Activated CD8-positive, alpha-beta T cell treated with anti-CD3 and anti-CD28 coated beads, Interleukin-2, amount 10 ng/mL, durations not matched to agents 7 days and 5 days (primary cell): ENCODE measurements at places on chromosomes 16 and 17.

DNA sequence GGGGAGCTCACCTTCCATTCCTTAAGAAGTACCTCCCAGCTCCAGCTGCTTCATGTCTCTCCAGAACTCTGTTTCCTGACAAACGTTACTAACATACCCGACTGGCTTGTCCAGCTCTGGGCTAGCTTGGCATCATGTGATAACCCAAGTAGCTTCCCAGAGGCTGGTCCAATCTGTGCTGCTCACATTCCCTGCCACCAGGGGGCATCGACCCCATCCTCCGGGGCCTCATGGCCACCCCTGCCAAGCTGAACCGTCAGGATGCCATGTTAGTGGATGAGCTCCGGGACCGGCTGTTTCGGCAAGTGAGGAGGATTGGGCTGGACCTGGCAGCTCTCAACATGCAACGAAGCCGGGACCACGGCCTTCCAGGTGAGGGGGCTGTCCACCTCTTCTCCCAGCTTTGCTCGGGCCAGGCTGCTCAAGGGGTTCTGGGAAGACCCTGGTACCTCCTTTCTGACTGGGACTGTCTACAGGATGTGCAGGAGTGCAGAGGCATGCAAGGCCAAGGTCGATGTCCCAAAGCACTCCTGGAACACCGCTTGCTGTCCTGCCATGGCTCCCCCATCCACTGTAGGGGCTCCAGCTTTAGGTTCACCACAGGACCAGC is 7.6 kb downstream of the EPX start:
- H3K27ac ChIP-seq = no peak overlapping the region
- no peaks in the 10 kb centered on the region for H3K36me3 ChIP-seq
- peak; percentile 68 for DNase-seq
- peaks cover 4% of the 10 kb centered on the region for H3K27me3 ChIP-seq
- H3K4me3 ChIP-seq = no peak overlapping the region

GRCh38 chr17:32281011-32281451 is 15.4 kb downstream of the RHBDL3 start:
- DNase-seq = no peak
- H3K36me3 ChIP-seq = no peaks in the 10 kb centered on the region
- peaks cover 5% of the 10 kb centered on the region for H3K27me3 ChIP-seq
- H3K4me3 ChIP-seq = no peak overlapping the region

GRCh38 chr16:14668556-14669223 is 25.4 kb downstream of the PLA2G10 start:
- no peaks in the 10 kb centered on the region for H3K27me3 ChIP-seq
- no peak for DNase-seq
- peaks cover 11% of the 10 kb centered on the region for H3K4me1 ChIP-seq
- peaks cover 57% of the 10 kb centered on the region for H3K36me3 ChIP-seq
- H3K4me3 ChIP-seq = no peak overlapping the region
- no peak overlapping the region for H3K27ac ChIP-seq

DNA sequence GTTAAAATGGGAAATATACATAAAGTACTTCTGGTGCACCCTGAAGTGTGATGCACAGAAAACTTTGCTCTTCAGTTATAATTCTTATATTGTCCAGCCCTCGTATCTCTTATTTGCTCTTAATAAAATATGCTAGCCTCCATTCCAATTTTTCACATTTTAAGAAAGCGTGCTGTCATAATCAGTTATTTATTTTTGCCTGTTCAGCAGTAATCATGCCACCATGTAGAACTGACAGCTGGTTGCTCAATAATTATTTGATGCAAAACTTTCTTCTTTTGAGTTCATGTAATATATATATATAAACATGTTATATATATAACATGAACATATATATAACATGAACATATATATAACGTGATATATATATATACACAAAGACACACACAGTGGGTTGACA is 294.6 kb downstream of the CNTNAP4 start:
- DNase-seq = no peak
- no peak overlapping the region for H3K4me3 ChIP-seq
- H3K27me3 ChIP-seq = no peaks in the 10 kb centered on the region
- H3K4me1 ChIP-seq = no peaks in the 10 kb centered on the region
- no peaks in the 10 kb centered on the region for H3K36me3 ChIP-seq

GRCh38 chr16:83652943-83653342 is 154.8 kb upstream of the HSBP1 start:
- H3K36me3 ChIP-seq = no peaks in the 10 kb centered on the region
- H3K4me3 ChIP-seq = no peak overlapping the region
- no peaks in the 10 kb centered on the region for H3K27me3 ChIP-seq

- H3K27me3 ChIP-seq = no peaks in the 10 kb centered on the region
- H3K4me3 ChIP-seq = no peak overlapping the region
- H3K4me1 ChIP-seq = no peaks in the 10 kb centered on the region
- no peak for DNase-seq
- peaks cover 42% of the 10 kb centered on the region for H3K36me3 ChIP-seq
Observed at GRCh38 chr17:8837563-8838075, 29.9 kb downstream of the PIK3R6 start.

- no peak overlapping the region for H3K27ac ChIP-seq
- DNase-seq = no peak
- no peak overlapping the region for H3K4me3 ChIP-seq
- H3K27me3 ChIP-seq = no peaks in the 10 kb centered on the region
- H3K4me1 ChIP-seq = no peaks in the 10 kb centered on the region
- H3K36me3 ChIP-seq = no peaks in the 10 kb centered on the region
Observed at GRCh38 chr17:69919789-69920188, 155.2 kb upstream of the KCNJ16 start.

DNA sequence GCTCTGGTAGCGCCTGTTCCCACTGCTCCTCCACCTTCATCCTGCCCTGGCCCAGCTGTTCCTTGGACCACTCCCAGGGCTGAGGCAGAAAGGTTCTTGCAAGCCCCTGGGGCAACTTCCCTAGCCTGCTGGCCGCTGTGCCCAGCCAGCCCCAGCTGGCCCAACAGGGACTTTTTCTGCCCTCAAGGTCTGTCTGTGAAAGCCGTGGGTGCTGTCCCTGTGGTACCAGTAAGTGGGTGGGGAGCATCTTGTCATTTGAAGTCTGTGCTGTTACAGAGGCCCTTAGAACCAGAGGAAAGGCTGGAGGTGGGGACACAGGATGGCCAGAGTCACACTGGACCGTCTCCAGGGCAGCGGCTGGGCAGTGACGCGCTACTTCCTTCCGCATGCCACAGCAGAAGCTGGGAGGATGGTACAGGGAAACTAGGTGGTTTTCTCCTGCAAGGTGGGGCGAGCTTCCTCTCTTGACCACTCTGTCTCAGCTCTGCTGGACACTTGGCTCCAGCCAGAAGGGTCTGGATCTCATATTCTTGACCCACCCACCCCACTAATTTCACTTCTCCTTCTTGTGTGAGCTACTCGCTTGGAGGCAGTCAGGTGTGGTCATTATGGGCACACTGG is 87.8 kb downstream of the PLCG2 start:
- peaks cover 4% of the 10 kb centered on the region for H3K27me3 ChIP-seq
- H3K4me3 ChIP-seq = no peak overlapping the region
- DNase-seq = no peak
- no peaks in the 10 kb centered on the region for H3K4me1 ChIP-seq
- no peak overlapping the region for H3K27ac ChIP-seq

DNA sequence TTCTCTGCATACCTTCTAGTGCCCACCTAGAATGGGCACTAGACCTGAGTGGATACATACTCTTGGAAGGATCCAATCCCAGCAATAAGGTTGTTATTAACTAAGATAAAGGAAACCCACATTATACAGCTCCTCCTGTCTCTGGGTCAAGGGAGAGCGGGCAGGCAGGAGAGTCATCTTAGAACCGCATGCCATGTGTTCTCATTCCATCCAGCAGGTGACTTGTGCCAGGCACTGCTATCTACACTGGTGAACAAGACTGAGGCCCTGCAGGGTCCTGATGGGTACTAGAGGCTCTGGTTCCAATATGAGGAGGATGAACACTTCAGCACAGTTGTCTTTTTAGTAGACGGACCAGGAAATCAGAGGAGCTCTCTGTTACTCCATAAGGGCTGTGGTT is 5.9 kb upstream of the CD300H start:
- no peak overlapping the region for H3K4me3 ChIP-seq
- H3K27me3 ChIP-seq = peaks cover 48% of the 10 kb centered on the region
- DNase-seq = no peak
- H3K27ac ChIP-seq = no peak overlapping the region
- no peaks in the 10 kb centered on the region for H3K36me3 ChIP-seq
- peaks cover 15% of the 10 kb centered on the region for H3K4me1 ChIP-seq

- no peak overlapping the region for H3K4me3 ChIP-seq
- H3K36me3 ChIP-seq = peaks cover 7% of the 10 kb centered on the region
- DNase-seq = no peak
Observed at GRCh38 chr17:61118871-61119270, 280.8 kb upstream of the TBX2 start.

GRCh38 chr16:89484041-89484501 is 6.3 kb downstream of the ANKRD11 start:
- H3K4me3 ChIP-seq = peak overlapping the region; percentile 66
- peaks cover 86% of the 10 kb centered on the region for H3K4me1 ChIP-seq
- no peaks in the 10 kb centered on the region for H3K27me3 ChIP-seq
- peak overlapping the region; percentile 80 for H3K27ac ChIP-seq
- no peak for DNase-seq

- no peaks in the 10 kb centered on the region for H3K36me3 ChIP-seq
- H3K27ac ChIP-seq = no peak overlapping the region
- H3K4me1 ChIP-seq = peaks cover 21% of the 10 kb centered on the region
- peaks cover 3% of the 10 kb centered on the region for H3K27me3 ChIP-seq
- H3K4me3 ChIP-seq = no peak overlapping the region
Observed at GRCh38 chr17:6545291-6545690, 11.1 kb downstream of the PITPNM3 start.

DNA sequence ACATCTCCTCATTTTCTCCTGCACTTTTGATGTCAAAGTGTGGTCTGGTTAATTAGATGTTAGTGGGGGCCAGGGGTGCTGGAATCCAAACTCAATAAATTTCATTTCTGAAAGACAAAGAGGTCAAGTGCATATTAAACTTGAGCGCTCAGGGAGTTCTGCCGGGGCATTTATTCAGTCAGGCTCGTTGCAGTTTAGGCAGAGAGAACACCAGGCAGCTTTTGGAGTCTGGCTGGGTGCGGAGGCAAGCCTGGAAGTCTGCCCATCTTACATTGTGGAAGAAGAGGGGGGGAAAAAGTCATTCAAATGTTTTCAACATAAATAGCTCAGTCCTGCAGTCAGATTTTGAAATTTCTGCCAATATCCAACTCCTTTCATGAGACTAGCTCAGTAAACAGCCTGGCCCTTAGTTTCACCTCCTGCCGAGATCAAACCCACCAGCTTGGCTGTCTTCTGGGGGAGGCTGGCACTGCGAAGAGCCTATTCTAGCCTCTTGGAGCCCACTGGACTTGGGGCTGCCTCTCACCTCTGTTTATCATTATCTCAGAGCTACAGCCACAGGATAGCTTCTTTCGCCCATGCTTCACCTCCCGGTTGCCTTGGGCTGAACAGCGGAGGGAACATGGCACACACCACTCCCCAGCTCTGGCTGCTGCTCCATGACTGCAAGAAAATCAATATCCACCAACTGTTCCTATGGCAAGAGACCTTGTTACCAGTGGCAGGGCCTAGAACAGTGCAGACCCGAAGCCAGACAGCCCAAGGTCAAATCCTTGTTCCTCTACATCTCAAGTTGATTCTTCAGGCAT is 177.4 kb upstream of the CDH5 start:
- no peaks in the 10 kb centered on the region for H3K36me3 ChIP-seq
- no peak overlapping the region for H3K27ac ChIP-seq
- no peak for DNase-seq
- H3K4me3 ChIP-seq = no peak overlapping the region

DNA sequence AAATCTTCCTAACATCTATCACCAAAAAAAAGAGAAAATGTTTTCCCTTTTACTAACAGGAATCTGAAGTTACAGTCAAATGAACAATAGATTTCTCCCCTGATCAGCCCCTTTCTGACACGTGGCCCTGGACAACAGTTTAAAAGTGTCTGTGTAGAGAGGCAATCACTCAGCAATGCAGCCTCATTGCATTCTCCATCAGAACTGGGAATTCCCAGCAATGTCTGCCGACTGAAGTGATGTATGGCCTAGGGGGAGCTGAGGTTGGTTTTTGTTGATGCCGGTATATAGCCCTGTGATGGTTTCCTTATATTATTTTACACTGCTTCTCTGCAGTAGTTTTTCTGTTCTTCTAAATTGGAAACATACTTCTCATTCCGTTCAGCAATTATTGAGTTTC is 904.3 kb upstream of the CDH8 start:
- H3K27me3 ChIP-seq = no peaks in the 10 kb centered on the region
- no peak overlapping the region for H3K27ac ChIP-seq
- no peaks in the 10 kb centered on the region for H3K36me3 ChIP-seq
- no peak for DNase-seq
- H3K4me1 ChIP-seq = no peaks in the 10 kb centered on the region

- no peak overlapping the region for H3K27ac ChIP-seq
- no peaks in the 10 kb centered on the region for H3K4me1 ChIP-seq
- H3K36me3 ChIP-seq = no peaks in the 10 kb centered on the region
- no peak overlapping the region for H3K4me3 ChIP-seq
- no peak for DNase-seq
Observed at GRCh38 chr17:77748436-77748835, 210.1 kb upstream of the TNRC6C start.

GRCh38 chr17:77345260-77345910 is 204.6 kb downstream of the SEC14L1 start:
- no peak for DNase-seq
- H3K4me1 ChIP-seq = peaks cover 43% of the 10 kb centered on the region
- no peaks in the 10 kb centered on the region for H3K27me3 ChIP-seq
- H3K27ac ChIP-seq = peak overlapping the region; percentile 23
- no peak overlapping the region for H3K4me3 ChIP-seq

- no peak overlapping the region for H3K4me3 ChIP-seq
- peaks cover 38% of the 10 kb centered on the region for H3K4me1 ChIP-seq
- peaks cover 32% of the 10 kb centered on the region for H3K36me3 ChIP-seq
- peak overlapping the region; percentile 60 for H3K27ac ChIP-seq
Observed at GRCh38 chr16:57572978-57573728, 30.7 kb downstream of the ADGRG5 start.

GRCh38 chr16:77965346-77965745 is 57.0 kb upstream of the CLEC3A start:
- H3K27me3 ChIP-seq = peaks cover 5% of the 10 kb centered on the region
- no peaks in the 10 kb centered on the region for H3K4me1 ChIP-seq
- no peaks in the 10 kb centered on the region for H3K36me3 ChIP-seq
- H3K4me3 ChIP-seq = no peak overlapping the region
- no peak overlapping the region for H3K27ac ChIP-seq

GRCh38 chr16:79278506-79278905 is 322.0 kb downstream of the MAF start:
- no peaks in the 10 kb centered on the region for H3K36me3 ChIP-seq
- DNase-seq = peak; percentile 83
- H3K4me1 ChIP-seq = peaks cover 75% of the 10 kb centered on the region
- H3K27me3 ChIP-seq = peaks cover 22% of the 10 kb centered on the region

- H3K27me3 ChIP-seq = no peaks in the 10 kb centered on the region
- DNase-seq = no peak
- no peak overlapping the region for H3K4me3 ChIP-seq
- no peaks in the 10 kb centered on the region for H3K36me3 ChIP-seq
Observed at GRCh38 chr17:72388765-72389473, 268.1 kb downstream of the SOX9 start.
